ENCODE measurements at places on chromosomes 13 and 19.

- no peak for ATAC-seq
These were observed 7.8 kb downstream of the FIZ1 start for GRCh38 chr19:55591555-55591954.

DNA sequence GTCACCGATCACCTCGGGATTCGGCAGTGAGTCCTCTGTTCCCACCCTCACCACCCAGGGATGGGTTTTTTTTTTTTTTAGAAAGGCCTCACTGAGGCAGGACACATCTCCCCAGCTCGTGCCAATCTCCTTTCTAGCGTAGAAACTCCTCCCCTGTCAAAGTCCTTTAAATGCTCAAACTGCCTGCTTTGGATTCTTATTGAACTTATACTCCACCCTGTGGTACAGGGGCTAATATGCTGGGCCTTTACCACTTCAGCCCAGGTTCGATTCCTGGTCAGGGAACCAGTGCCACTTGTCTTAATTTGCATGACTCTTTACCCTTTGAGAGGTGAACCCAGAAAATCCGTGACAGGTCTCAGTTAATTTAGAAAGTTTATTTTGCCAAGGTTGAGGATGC, 8.3 kb upstream of the ZNF14 start:
- ATAC-seq: no peak

- ATAC-seq: no peak
These were observed 183.3 kb downstream of the HS6ST3 start for GRCh38 chr13:96273196-96273595.

- no peak for ATAC-seq
These were observed 5.7 kb upstream of the ZMYM2 start for GRCh38 chr13:19952850-19953249.

- ATAC-seq: no peak
These were observed 35.0 kb downstream of the VASP start for GRCh38 chr19:45542234-45542668.

- no peak for ATAC-seq
These were observed 4.8 kb downstream of the ABCC4 start for GRCh38 chr13:95296326-95296925.

DNA sequence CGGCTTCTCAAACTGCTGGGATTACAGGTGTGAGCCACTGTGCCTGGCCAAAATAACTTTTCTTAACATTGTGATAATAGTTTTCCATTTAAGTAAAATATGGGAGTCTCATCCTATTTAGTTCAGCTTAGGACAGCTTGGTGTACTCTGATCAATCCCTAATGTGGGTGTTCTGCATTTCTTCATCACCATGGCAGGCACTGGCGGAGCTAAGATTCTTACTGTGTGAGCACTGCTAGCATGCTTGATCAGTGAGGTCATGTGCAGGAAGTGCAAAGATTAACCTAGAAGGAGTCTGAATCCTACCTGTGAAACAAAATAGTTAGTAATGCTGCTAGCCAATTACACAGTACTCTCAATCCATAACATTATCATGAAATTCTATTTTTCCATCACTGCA, 1684.2 kb upstream of the SLC10A2 start:
- ATAC-seq: no peak

GRCh38 chr13:78607409-78608251, 4.3 kb upstream of the POU4F1 start:
- no peak for ATAC-seq

GRCh38 chr19:56840451-56841192, at the start of the genes PEG3 and ZIM2:
PEG3 (minus strand) TSS chr19:56840726; CDS start chr19:56824655, 16,071 bp downstream.
ZIM2 (minus strand) TSS chr19:56840726; CDS start chr19:56824277, 16,449 bp downstream.
- no peak for ATAC-seq

DNA sequence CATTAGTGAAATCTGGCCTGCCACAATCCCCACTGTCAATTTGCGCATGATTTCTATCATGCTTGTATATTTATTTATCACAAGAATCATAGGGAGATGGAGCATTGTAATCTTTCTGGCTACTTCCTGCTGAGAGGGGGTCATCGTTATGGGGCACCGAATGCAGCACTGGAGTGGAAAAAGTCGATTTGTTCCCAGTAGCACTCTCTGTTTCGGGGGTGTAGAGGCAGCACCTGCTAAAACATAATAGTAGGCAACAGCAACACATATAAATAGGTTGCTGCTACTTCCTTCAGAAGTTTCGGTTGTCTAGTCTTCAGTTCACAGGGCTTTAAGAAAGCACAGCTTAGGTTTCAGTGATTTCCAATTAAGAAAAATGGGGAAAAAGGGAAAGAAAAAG, 23.4 kb upstream of the CEACAM21 start:
- peak; percentile 27 for ATAC-seq

DNA sequence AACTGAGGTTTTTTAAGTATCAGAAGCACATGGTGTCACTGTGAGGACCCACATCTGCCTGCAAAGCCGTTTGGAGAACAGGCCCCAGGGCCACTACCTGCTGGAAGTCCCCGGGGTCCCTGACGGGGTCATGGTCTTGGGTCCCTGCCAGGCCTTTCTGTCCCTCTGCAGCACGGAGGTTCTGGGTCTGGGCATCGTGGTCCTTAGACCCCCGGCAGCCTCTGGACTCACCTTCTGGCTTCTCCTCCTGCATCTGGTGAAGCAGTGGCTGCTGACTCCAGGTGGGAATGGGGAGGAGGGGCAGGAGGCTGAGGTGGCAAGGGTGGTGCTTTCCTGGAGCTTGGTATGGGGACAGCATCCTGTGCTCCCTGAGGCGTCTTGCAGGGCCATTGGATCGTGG, 198.6 kb downstream of the TEX29 start:
- no peak for ATAC-seq

DNA sequence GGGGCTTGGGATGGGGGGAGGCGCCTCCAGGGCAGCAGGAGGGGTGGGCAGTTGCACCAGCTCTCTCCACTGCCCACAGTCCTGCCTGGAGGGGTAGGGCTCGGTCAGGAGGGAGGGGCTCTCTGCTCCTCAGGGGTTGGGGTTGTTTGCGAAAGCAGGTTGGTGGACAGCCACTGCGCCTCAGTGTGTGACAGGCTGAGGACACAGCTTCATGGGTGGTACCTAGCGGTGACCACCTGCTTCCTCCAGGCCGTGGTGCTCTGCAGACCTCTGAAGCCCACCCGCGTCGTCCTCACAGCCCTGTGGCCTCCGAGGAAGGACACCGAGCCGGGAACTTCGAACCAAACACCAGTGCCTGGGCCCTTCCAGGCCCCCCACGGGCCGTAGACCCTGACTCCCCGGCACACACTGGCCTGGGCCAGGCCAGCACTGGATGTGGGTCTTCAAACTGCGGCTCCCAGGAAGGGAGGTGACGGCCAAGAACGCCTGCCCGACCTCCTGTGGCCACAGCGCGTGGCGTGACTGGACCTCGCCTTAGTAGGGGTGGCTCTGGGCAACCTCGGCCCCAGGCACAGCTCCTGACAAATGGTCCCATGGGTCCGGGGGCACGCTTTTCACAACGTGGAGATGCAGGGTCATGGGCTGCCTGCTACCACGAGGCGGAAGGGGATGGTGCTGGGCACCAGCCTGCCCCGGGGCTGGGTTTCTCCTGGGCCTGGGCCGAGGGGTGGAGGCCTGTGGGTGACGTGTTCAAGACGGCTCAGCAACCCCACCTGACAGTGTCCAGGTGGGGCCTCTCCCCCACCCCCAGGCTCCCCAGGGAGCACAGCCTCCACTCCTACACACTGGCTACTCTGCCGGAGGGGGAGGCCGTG, 173.2 kb downstream of the KDM4B start:
- ATAC-seq: no peak

- no peak for ATAC-seq
These were observed 487.6 kb downstream of the GPC6 start for GRCh38 chr13:93714171-93714570.

DNA sequence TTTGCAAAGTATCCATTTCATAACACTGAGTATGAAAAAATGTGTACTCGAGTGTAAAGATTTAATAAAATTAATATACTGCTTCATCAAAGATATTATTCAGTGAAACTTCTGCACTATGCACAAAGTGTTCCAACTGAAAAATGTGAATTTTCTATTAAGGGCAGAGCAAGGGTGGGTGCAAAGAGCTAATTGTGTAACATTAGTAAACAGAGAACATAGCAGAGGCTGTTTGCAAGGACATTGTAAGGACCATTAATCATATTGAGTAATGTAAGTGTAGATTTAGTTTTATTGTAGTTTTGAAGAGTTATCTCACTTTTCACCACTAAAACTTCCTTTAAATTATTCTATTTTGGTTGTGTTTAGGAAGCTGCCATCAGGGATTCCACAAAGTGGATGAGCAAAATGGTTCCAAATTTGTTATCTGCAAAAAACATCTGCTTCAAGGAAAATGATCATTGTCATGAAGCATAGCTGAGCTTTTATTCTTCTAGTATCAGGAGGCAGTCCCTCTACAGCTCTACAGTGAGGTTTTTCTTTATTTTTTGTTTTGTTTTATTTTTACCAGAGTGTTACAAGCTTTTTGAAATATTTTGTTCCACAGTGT, 1375.4 kb downstream of the SLITRK1 start:
- no peak for ATAC-seq

- no peak for ATAC-seq
These were observed 40.8 kb downstream of the ADPRHL1 start for GRCh38 chr13:113412440-113412839.

DNA sequence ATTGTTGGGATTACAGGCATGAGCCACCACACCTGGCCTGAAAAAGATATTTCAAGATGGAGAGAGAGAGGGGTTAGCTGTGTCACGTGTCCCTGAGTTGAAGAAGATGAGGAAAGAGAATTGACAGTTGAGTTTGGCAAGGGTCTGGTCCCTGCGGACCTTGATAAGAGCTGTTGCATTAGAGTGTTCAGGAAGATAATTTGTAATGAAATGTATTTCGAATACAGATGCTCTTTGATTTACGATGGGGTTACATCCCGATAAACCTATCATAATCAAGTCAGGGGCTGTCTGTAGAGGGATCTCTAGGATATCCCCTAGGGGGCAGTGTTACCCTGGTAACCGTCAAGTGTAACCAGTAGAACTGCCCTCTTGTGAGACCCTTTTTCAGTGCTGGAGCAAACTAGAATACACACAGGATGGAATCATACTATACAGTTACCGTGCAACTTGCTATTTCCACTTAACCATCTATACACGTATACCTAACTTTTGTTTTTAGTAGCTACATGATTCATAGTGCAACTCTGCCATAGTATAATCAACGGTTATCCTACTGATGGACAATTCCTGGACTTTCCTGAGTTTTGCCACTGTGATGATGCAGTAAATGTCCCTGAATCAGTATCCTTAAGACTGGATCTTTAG, 1.5 kb upstream of the ELOF1 start:
- peak; percentile 67 for ATAC-seq

DNA sequence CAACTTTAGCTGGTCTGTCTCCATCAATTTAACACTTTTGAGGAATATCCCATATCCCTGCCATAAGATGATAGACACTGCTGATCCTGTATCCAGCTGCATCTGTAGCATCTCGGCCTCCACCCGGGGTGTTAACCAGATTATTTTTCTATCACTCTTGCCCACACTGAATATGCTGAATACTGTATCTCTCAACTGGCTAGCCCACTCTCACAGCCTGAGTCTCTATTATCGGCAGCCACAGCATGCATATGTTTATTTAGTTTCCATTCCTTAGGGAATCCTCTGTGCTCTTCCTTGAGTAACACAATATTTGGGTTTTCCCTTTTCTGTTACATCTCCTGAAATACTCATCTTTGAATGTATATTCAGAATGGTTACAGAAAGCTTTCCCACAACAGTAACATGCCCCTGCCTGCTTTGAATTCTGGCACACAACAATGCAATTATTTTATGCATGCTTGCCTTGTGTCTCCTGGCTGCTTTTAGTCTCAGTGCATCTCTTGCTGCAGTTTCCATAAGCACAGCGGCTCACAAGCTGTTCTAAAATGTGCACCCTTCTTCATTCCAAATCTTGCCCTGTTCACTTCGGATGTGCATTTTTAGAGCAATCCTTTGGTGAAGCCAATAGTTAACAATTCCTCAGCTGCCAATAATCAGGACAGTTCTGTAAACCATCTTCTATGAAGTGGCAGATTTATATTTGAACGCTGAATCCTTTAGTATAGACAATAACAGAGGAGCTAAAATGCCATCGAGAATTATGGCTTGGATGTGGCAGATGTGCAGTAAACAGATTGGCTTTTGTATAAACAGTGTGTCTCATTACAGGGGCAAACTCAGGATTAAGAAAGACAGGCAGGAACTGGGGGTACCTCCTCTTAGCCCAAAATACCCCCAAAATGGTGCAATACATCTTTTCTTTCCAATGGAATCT, 261.9 kb upstream of the SOX21 start:
- no peak for ATAC-seq

- no peak for ATAC-seq
These were observed 424.4 kb downstream of the FGF14 start for GRCh38 chr13:101977475-101977874.

DNA sequence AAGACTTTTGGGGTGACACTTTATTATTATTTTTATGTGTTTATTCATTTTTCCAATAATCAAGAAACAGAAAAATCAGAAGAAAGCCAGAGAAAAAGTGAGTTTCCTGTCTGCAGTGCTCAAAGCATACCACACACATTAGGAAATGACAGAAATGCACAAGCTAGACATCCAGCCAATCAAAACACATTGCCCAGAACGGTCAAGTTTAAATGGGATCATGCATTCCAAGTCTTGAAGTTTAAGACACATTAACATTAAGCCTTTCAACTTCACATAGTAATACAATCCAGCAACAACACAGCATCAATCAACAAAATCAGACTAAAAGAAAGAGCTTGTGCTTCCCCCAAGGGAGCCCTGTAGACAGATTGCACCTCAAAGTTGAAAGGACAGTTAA, 28.7 kb upstream of the MEDAG start:
- no peak for ATAC-seq

DNA sequence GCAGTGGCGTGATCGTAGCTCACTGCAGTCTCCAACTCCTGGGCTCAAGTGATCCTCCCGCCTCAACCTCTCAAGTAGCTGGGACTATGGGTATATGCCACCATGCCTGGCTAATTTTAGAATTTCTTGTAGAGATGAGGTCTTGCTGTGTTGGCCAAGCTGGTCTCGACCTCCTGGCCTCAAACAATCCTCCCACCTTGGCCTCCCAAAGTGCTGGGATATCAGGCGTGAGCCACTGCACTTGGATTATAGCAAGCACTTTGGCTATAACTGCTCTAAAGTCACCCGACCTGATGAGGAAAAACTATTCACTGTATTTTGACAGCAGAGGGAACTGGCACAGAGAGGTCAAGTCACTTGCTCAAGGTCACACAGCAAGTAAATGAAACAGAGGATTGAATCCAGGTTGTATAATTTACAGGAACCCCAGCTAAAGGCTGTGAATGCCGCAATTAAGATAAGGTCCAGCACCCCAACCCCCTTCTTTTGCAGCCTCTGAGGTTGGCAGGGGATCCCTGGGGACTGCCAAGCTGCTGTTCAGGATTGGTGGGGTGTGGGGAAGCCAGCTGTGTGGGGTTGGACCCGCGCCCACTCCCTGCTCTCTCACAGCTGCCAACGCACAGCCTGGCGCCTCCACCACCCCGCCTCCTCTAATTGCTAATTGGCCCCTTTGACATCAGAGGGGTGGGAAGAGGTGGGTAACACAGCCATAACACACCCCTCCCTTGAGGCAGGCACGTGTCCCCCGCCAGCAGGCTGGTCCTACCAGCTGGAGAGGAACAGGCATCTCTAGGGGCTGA, 6.0 kb downstream of the TMIGD2 start:
- ATAC-seq: no peak

- ATAC-seq: peak; percentile 27
These were observed 28.8 kb downstream of the ACTN4 start for GRCh38 chr19:38676023-38676877.

GRCh38 chr13:78596736-78597601, 6.4 kb downstream of the POU4F1 start:
- no peak for ATAC-seq
